Aorta (tissue), 5 donors: ENCODE measurements at places on chromosomes 12 and 14. TPM values are rescaled to one million over a fixed set of nuclear protein-coding genes. Genes with fewer than 3 reads are reported as not detected.

DNA sequence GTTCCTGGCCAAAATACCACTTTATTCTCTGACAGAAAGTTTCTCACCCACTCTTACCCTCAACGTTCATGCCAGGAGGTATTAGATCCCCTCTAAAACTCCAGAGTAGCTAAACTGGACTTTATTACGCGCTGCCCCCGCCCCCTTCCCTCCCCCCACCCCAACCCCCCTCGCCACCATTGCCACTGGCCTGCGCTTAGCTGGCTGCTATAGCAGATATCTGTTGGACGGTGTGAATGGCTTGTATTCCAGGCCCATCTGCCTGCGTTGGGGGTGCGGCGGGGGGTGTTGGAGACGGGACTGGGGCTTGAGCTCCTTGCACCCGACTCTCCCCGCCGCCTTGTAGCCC is 564 bp upstream of the THTPA start:
- H3K27ac ChIP-seq, result no peak overlapping the region
- no peaks in the 10 kb centered on the region for H3K4me1 ChIP-seq
- H3K4me3 ChIP-seq, result peak overlapping the region; percentile 91
- H3K36me3 ChIP-seq, result no peaks in the 10 kb centered on the region
- no peak for DNase-seq
- H3K27me3 ChIP-seq, result no peaks in the 10 kb centered on the region

GLT1D1 gene
- 0.78 TPM for total RNA-seq

- H3K4me3 ChIP-seq, result no peak overlapping the region
- peak overlapping the region; percentile 50 for H3K27ac ChIP-seq
- no peaks in the 10 kb centered on the region for H3K27me3 ChIP-seq
- peaks cover 8% of the 10 kb centered on the region for H3K4me1 ChIP-seq
- no peak for DNase-seq
Observed at GRCh38 chr12:64678835-64679234, 68.5 kb downstream of the RASSF3 start.

- H3K27ac ChIP-seq, result no peak overlapping the region
- peaks cover 7% of the 10 kb centered on the region for H3K4me1 ChIP-seq
- no peak for DNase-seq
- H3K36me3 ChIP-seq, result no peaks in the 10 kb centered on the region
- no peak overlapping the region for H3K4me3 ChIP-seq
- H3K27me3 ChIP-seq, result no peaks in the 10 kb centered on the region
Observed at GRCh38 chr12:77847680-77848431, 17.2 kb downstream of the NAV3 start.

DNA sequence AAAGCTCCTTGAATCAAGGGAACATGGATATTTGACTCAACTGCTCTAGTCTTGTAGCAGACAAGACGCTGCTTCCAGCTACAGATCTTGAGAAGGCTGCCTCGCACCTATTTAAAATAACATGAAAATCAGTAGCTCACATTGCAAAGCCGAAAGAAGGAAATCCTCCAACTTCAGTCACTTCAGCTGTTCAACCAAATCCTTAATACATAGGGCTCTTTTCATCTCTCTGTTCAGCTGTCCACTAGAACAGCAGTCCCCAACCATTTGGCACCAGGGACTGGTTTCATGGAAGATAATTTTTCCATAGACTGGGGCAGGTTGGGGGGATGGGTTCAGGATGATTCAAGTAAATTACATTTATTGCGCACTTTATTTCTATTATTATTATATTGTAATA is 1116.0 kb upstream of the TMEM132C start:
- no peak for DNase-seq
- H3K27ac ChIP-seq, result no peak overlapping the region
- H3K4me3 ChIP-seq, result no peak overlapping the region

DNA sequence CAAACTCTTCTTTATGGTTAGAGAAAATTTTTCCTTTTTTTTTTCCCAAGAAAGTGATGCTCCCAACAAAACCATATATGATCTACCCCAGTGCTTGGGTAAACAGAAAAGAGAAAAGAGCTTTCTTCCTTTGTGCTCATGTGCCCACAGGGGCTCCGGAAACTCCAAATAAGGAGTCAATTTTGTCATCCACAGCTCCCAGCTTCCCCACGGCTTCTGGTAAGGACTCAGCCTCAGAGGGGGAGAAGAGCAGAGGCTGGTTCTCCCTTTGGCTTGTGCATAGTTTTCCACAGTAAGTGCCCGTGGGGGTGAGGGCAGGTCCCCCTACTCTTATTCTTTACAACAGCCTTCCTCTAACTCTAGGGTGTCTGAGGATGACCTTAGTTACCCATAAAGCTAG is 13.3 kb upstream of the RGS6 start:
- no peaks in the 10 kb centered on the region for H3K4me1 ChIP-seq
- DNase-seq, result no peak
- no peaks in the 10 kb centered on the region for H3K36me3 ChIP-seq
- no peaks in the 10 kb centered on the region for H3K27me3 ChIP-seq
- H3K4me3 ChIP-seq, result no peak overlapping the region
- H3K27ac ChIP-seq, result no peak overlapping the region

DNA sequence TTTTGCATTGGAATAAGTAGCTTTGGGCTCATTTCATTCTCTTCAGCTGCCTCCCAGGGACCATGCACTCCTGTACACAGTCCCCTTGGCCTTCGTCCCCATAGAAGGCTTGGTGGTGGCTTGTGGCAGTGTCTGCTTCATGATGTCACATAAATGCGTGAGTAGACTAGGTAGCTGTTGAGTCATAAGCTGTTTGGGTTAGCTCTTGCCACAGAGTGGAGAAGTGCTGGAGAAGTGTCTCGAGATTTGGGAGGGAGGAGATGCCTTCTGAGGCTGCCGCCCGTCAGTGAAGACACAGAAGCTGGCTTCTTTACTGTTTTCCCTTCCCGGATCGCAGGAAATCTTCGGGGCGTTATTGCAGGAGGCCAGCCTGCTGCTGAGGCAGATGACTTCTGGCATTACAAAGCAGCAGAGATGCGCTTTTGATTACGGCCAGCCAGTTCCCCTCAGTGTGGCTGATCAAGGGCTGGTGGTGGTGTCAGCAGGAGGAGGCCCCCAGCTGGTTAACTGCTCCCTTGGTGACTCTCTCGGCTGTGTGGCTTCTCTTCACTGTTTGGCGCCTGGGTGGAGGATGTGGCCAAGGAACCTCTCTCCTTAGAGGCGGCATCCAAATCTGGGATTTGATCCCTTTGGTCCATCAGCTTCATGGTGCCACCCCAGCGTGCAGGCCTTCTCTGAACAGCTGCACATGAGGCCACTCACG is 67.6 kb downstream of the AACS start:
- H3K36me3 ChIP-seq, result no peaks in the 10 kb centered on the region
- no peak overlapping the region for H3K27ac ChIP-seq
- no peaks in the 10 kb centered on the region for H3K4me1 ChIP-seq
- H3K4me3 ChIP-seq, result no peak overlapping the region
- no peak for DNase-seq

CCDC197 gene
- total RNA-seq, result 0.60 TPM

DNA sequence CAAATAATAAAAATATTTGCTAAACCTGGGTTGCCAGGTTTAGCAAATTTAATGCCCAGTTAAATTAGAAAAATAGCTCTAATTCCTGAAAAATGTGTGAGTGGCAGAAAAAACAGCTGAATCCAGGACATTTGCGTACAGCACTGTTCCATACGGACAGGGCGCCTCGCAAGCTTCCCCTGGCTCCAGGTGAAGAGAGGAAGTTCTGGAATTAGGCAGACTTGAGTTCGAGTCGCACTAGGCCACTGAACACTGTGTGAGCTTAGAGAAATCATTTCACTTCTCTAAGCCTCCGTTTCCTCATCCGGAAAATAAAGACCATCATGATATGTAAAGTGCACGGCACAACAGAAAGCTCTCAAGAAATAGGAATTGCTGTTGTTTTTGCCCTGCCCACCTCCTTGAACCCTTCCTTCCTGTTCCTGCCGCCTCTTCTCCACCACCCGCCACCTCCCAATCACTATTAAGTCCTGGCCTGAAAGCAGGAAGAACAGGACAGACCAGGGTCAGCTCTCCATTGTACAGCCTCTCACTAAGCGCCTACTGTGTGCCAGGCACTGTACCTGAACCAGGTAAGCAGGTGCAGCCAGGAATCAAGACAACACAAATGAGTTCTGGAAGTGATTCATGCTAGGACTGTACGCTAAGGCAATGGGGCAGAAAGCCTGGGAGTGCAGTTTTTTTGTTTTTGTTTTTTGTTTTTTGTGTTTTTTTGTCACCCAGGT is 763 bp upstream of the PHETA1 start:
- no peaks in the 10 kb centered on the region for H3K27me3 ChIP-seq
- no peaks in the 10 kb centered on the region for H3K4me1 ChIP-seq
- H3K4me3 ChIP-seq, result peak overlapping the region; percentile 39
- H3K27ac ChIP-seq, result no peak overlapping the region

GRCh38 chr14:72636871-72637270 is 257.0 kb downstream of the DPF3 start:
- H3K4me3 ChIP-seq, result no peak overlapping the region
- DNase-seq, result no peak
- no peaks in the 10 kb centered on the region for H3K4me1 ChIP-seq

MAPK1IP1L gene
- 83.5 TPM for total RNA-seq

DNA sequence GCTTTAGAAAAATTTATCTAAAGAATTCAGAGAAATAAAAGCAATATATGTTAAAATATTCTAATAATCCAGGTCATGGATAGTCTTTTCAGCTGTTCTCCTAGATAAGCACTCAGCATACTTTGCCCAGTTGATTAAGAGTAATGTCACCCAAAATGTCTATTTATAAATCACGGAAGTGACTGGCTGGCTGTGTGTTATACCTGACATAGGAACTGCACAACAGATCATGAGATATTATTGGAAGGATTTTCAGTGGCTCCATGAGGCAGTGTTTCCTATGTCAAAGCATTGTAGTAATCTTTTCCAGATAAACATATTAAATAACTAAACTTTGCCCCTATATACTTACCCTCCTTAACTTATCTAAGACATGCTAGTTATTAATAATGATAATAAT is 128.8 kb downstream of the ITPR2 start:
- no peak overlapping the region for H3K4me3 ChIP-seq
- H3K27me3 ChIP-seq, result no peaks in the 10 kb centered on the region
- H3K36me3 ChIP-seq, result no peaks in the 10 kb centered on the region

GRCh38 chr14:92460916-92461579 is 52.5 kb upstream of the RIN3 start:
- H3K27ac ChIP-seq, result no peak overlapping the region
- peak; percentile 75 for DNase-seq
- H3K27me3 ChIP-seq, result no peaks in the 10 kb centered on the region
- no peaks in the 10 kb centered on the region for H3K4me1 ChIP-seq
- H3K36me3 ChIP-seq, result no peaks in the 10 kb centered on the region
- no peak overlapping the region for H3K4me3 ChIP-seq

- peak; percentile 97 for DNase-seq
- H3K4me3 ChIP-seq, result peak overlapping the region; percentile 47
- H3K4me1 ChIP-seq, result peaks cover 2% of the 10 kb centered on the region
- H3K27ac ChIP-seq, result peak overlapping the region; percentile 62
- H3K27me3 ChIP-seq, result no peaks in the 10 kb centered on the region
Observed at GRCh38 chr12:46383654-46384450, 11.3 kb upstream of the SLC38A2 start.

ESPL1 gene
- 2.8 TPM for total RNA-seq

CD163 gene
- 308 TPM for total RNA-seq

GRCh38 chr14:33291529-33292104 is 352.9 kb downstream of the NPAS3 start:
- H3K27me3 ChIP-seq, result no peaks in the 10 kb centered on the region
- no peaks in the 10 kb centered on the region for H3K36me3 ChIP-seq
- no peaks in the 10 kb centered on the region for H3K4me1 ChIP-seq
- no peak overlapping the region for H3K4me3 ChIP-seq

NEUROD4 gene
- not detected for total RNA-seq

- DNase-seq, result no peak
- H3K36me3 ChIP-seq, result no peaks in the 10 kb centered on the region
- H3K4me3 ChIP-seq, result no peak overlapping the region
Observed at GRCh38 chr12:123102366-123102765, 48.5 kb downstream of the PITPNM2 start.

KLHDC1 gene
- 10.1 TPM for total RNA-seq

PLEK2 gene
- 1.9 TPM for total RNA-seq

RND1 gene
- total RNA-seq, result 3.7 TPM

FAM90A1 gene
- 0.27 TPM for total RNA-seq

KRT86 gene
- 0.45 TPM for total RNA-seq

DNA sequence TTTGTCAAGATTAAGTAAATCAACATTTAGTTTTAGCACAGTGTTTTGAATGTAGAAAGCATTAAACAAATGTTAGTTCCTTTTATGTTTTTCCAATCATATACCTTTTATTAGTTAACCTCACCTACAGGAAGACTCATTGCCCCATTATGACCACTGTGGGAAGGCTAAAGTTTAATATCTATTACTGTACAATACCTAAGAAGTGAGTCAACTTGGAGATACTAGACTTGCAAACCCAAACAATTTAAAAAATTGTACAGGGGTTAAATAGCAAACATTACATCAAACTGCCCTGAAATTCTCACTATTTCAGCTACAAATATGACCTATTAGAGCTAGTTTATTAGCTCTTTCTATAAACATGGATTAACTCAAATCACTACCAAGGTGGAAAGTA is 8.6 kb upstream of the G2E3 start:
- H3K4me3 ChIP-seq, result no peak overlapping the region
- H3K27ac ChIP-seq, result no peak overlapping the region
- H3K27me3 ChIP-seq, result no peaks in the 10 kb centered on the region
- no peak for DNase-seq
- H3K4me1 ChIP-seq, result no peaks in the 10 kb centered on the region
- no peaks in the 10 kb centered on the region for H3K36me3 ChIP-seq

GRCh38 chr12:47612953-47613352 is 92.9 kb downstream of the RPAP3 start:
- no peak for DNase-seq
- H3K36me3 ChIP-seq, result no peaks in the 10 kb centered on the region
- H3K4me1 ChIP-seq, result no peaks in the 10 kb centered on the region
- no peak overlapping the region for H3K27ac ChIP-seq

- H3K27ac ChIP-seq, result no peak overlapping the region
- H3K4me3 ChIP-seq, result no peak overlapping the region
- no peaks in the 10 kb centered on the region for H3K4me1 ChIP-seq
- no peak for DNase-seq
Observed at GRCh38 chr12:91882910-91883309, 262.7 kb downstream of the BTG1 start.

NXPH4 gene
- total RNA-seq, result 0.55 TPM

- no peak overlapping the region for H3K27ac ChIP-seq
- DNase-seq, result no peak
- no peaks in the 10 kb centered on the region for H3K27me3 ChIP-seq
- H3K4me3 ChIP-seq, result no peak overlapping the region
- no peaks in the 10 kb centered on the region for H3K4me1 ChIP-seq
- no peaks in the 10 kb centered on the region for H3K36me3 ChIP-seq
Observed at GRCh38 chr12:94112121-94112520, 36.3 kb upstream of the PLXNC1 start.

GRCh38 chr14:54486685-54487084 is 2.1 kb downstream of the GMFB start:
- H3K4me1 ChIP-seq, result peaks cover 2% of the 10 kb centered on the region
- no peaks in the 10 kb centered on the region for H3K27me3 ChIP-seq
- no peak overlapping the region for H3K4me3 ChIP-seq
- H3K27ac ChIP-seq, result no peak overlapping the region
- no peak for DNase-seq

- H3K4me3 ChIP-seq, result peak overlapping the region; percentile 87
- no peak for DNase-seq
- H3K27me3 ChIP-seq, result no peaks in the 10 kb centered on the region
- H3K36me3 ChIP-seq, result no peaks in the 10 kb centered on the region
Observed at GRCh38 chr14:95318399-95319311, 1.1 kb downstream of the CLMN start.
